ENCODE measurements at places on chromosomes 2 and 18.

- DNase-seq = no peak
Observed at GRCh38 chr2:166775176-166775575, 113.1 kb upstream of the XIRP2 start.

- DNase-seq = peak; percentile 84
Observed at GRCh38 chr2:231191896-231192872, 6.2 kb upstream of the ARMC9 start.

- DNase-seq = no peak
Observed at GRCh38 chr2:234751275-234751973, 200.4 kb upstream of the SH3BP4 start.

DNA sequence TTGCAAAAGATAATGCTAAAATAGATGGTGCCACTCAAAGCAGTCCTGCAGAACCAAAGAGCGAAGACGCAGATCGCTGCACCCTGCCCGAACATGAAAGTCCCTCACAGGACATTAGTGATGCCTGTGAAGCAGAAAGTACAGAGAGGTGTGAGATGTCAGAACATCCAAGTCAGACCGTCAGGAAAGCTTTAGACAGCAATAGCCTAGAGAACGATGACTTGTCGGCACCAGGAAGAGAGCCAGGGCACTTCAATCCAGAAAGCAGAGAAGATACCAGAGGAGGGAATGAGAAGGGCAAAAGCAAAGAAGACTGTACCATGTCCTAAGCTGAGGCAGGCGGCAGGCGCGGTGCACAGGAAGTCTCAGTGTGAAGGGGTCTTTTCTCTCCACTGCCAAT, 34.8 kb upstream of the RBM44 start:
- no peak for DNase-seq

GRCh38 chr18:56799756-56800155, 148.6 kb downstream of the WDR7 start:
- DNase-seq = no peak

GRCh38 chr18:12154361-12154760, 60.7 kb downstream of the ANKRD62 start:
- no peak for DNase-seq

- DNase-seq = no peak
Observed at GRCh38 chr2:171553236-171553635, 31.0 kb downstream of the CYBRD1 start.

GRCh38 chr2:31080361-31080760, 57.9 kb downstream of the GALNT14 start:
- DNase-seq = no peak

DNA sequence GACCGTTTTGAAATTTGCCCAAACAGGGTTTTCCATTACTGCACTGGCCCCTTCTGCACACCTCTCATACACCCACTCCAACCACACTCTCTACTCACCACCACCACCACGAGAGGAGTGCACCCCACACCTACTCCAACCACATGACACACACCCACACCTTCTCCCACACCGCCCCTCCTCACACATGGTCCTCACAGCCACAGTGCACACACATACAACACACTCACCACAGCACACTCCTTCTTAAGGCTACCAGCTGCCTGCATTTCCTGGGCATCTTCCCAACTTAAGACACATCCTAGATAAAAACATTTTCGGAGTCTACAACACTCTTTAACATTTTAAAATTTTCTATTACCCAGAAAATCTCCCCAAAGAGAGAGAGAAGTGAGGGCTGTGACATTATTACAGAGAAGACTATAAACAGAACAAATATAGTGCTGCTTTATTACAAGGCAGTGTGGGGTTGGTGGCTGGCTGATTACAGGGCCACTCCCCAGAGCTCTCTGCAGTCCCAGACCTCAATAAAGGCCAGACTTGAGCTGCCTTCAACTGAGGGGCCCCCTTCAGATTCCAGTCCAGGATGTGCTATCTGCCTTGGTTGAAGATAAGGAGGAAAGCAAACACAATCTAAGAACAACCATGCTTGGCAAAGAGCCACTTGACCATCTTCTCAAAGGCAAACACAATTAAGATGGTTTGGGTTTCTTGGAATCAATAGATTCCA, 36.1 kb downstream of the NHEJ1 start:
- no peak for DNase-seq

- no peak for DNase-seq
Observed at GRCh38 chr2:34288016-34288415, 688.9 kb upstream of the FAM98A start.

DNA sequence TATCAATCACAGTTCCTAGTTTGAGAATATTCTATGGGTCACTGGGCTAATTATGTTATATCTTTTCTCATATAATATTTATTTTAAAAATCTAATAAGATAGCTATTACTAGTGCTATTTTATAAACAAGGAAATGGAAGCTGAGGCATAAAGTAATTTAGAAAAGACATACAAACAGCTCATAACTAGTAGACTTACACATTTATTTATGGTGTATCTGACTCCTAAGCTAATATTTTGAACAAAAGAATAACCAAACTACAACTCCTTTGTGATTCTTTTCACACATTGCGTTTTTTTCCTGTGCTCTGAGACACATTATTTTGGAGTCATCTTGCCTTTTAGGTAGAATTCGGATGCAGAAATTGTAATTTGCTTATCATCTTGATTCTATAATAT, 742.0 kb upstream of the LRRTM4 start:
- no peak for DNase-seq

GRCh38 chr2:142868229-142868762, 9.2 kb upstream of the KYNU start:
- DNase-seq = no peak

- no peak for DNase-seq
Observed at GRCh38 chr2:45721150-45721549, 69.7 kb downstream of the PRKCE start.

GRCh38 chr18:59323931-59324622, 5.6 kb upstream of the CPLX4 start:
- DNase-seq = no peak

- DNase-seq = no peak
Observed at GRCh38 chr2:190742431-190742830, 93.5 kb downstream of the NAB1 start.

GRCh38 chr2:27683390-27684071, 19.8 kb downstream of the SLC4A1AP start:
- peak; percentile 82 for DNase-seq

DNA sequence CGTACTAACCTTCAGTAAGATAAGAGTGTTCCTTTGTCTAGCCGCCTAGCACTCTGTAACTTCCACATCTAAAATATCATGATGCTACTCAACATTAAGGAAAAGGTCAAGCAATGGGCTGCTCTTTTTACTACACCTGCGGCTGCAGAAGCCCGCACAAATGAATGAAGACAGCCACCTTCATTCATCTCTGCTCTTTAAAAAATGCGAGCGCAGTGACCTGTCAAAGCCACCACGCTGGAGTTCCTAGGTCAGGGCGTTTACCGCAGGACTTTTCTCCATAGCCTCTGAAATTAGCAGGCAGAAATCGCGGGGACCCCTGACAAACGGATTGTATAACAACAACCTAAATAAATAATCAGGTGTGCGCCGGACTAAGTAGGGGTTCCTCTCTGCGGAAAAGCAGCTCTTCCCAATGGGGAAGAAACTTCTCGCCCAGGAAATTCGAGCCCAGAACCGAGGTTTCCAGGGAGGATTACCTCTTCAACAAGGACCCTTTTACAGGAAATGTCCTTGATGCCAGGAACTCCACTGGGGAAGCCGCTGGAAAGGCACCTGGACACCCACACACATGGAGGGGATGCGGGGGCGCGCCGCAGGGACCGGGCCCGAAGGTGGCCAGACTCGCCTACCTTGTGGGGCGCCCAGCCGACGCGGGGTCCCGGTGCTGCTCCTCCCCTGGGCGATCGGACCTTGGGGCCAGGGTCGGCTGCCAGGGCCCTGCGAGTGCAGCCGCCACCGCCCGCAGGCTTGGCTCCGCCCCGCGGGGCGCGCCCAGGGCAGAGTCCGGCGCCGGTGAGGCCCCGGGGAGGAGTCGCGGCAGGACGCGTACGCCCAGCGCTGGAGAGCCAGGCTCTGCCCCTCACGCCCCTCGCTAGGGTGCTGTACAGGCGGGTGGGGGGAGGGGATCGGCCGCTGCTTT, at the start of gene CCDC68:
TSS of gene CCDC68 (minus strand) at position 758 of the 922 bp plus-strand sequence. CDS start 16,670 bp downstream, outside the sequence.
- peak; percentile 61 for DNase-seq

GRCh38 chr2:226581004-226581403, 218.6 kb downstream of the IRS1 start:
- DNase-seq = no peak

DNA sequence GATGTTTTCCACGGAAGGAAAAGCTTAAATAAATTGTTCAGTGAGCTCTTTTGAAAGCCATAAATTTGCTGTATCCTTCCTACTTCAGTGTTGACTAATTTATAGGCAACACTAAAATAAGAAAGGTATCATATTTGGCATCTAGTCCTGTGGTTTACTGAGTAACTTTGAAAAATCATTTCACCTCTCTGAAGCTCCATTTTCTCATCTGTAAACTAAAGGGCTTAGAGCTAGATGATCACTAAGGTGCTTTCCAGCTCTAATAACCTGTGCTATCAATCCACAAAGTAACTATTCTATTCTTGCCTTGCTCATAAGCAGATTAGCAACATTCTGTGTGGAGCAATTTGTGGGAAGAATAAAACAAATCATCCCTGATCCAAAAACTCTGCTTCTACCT, 3.6 kb upstream of the MYOM1 start:
- no peak for DNase-seq

GRCh38 chr2:177289824-177290628, 25.5 kb upstream of the NFE2L2 start:
- DNase-seq = no peak

- no peak for DNase-seq
Observed at GRCh38 chr2:60219536-60219935, 333.9 kb downstream of the BCL11A start.

DNA sequence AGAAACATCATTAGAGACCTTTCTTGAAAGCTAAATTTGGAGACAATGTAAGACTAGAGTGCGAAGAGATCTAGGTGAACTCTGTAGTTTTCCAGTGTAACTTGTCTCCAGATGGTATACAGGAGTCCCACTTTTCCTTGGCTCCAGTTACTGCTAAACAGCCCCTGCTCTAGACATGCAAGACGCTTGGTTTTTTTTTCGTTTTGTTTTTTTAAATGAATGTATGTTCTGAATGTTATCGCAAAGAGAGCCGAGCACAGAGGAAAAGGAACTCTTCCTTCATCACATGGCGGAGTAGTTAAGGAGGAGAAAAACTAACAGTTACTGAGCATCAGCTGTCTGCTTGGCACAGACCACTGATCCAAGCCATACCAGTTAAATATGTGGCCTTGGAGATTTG, 2.4 kb downstream of the RALB start:
- no peak for DNase-seq

- no peak for DNase-seq
Observed at GRCh38 chr2:49973436-49973835, 819.1 kb upstream of the FSHR start.

GRCh38 chr2:106054321-106054720, 139.8 kb downstream of the UXS1 start:
- no peak for DNase-seq

DNA sequence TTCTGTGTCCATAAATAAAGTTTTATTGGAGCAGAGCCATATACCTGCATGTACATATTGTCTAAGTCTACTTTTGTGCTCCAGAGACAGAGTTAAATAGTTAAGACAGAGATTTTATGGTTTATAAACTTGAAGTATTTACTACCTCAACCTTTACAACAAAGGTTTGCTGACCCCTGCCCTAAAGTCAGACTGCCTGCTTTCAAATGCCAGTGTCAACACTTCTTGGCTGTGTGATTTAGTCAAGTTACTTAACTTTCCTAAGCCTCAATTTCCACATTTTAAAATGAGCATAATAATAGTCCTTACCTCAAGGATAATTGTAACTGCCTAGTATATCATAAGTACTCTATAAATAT, 44.4 kb upstream of the ITPRID2 start:
- no peak for DNase-seq

DNA sequence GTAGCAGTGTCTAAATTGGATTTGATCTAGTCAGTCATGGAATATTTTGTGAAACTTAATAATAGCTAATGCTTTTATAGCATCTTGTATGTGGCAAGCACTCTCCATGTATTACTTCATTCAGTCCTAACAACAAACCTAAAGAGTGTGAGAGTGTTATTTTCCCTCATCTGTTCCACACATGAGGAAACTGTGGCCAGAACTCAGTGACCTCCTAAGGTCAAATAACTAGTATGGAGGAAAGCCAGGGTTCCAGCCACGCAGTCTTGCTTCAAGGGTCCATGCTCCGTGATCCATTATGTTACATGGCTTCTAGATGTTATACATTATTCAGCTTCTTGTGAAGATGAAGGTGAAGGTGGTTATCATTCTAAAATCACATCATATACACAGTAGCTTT, 45.5 kb downstream of the TWSG1 start:
- DNase-seq = no peak

- no peak for DNase-seq
Observed at GRCh38 chr18:40926679-40927078, 1028.4 kb upstream of the PIK3C3 start.

GRCh38 chr2:127161176-127162136, 54.5 kb upstream of the BIN1 start:
- peak; percentile 30 for DNase-seq

DNA sequence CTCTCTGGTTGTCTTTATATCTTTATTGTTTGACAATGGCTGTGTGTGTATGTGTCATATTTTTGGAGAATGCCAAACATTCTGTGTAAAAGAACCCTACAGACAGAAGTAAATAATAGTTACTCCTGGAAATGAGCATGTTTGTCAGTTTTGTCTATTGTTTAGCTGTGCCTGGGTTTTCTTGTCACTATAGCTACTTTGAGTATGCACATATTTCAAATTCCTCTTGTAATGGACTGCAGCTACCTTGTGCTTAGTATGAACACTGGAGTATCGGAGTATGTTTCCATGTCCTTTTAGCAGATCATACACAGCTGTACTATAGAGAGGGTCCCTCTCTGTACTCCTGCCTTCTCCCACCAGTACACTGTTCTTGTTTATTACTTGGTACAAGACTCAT, 58.0 kb upstream of the DOCK10 start:
- DNase-seq = no peak

DNA sequence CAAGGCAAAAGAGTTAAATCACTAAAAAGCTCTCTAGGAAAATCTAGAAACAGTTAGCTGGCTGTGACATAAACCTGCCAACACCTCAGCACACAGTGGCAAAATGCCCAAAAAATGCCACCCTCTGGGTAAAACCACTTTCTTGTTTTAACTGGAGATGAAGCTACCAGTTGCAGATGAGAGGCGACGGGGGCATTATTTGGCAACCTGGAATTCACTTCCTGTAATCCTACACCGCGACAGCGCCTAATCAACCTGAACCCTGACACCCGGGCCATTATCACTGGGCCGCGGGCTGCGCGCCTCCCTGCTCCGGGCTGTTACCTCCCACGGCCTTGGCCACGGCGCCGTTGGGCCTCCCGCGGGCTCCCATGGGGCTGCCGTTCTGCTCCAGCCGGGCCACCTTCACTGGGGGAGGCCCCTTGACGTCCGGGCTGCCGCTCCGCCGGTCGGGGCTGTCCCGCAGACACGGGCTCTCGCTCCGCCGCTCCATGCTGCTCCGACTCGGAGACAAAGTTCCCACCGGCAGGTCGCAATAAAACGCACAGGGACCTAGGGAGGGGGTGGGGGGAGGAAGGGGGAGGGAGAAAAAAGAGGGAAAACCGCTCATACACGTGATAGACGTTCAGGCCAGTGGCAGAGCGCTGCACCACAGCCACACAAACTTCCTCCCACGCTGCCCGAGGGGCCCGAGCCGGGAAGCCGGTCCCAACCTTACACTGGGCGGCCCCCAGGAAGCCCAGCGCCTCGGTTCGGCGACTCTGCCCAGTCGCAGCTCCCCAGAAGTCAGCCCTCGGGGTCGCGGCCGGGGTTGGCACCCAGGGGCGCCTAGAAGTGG, 2.0 kb downstream of the SATB2 start:
- DNase-seq = peak; percentile 84
